ENCODE measurements at places on chromosomes 4 and X. TPM values are rescaled to one million over a fixed set of nuclear protein-coding genes. Genes with fewer than 3 reads are reported as not detected.

The PRR32 gene
- total RNA-seq: not detected

The HHIP gene
- total RNA-seq: not detected

The VCX2 gene
- not detected for total RNA-seq

The NUDT10 gene
- 10.0 TPM for total RNA-seq

The GBA3 gene
- total RNA-seq: 0.36 TPM

The P2RY8 gene
- total RNA-seq: 0.68 TPM

The L1CAM gene
- total RNA-seq: 25.7 TPM

The ARHGAP10 gene
- 123 TPM for total RNA-seq

The ACTRT1 gene
- total RNA-seq: not detected

The FRMD7 gene
- not detected for total RNA-seq

The PRDM8 gene
- total RNA-seq: 15.7 TPM

The NLGN4X gene
- 3.3 TPM for total RNA-seq

The SRP72 gene
- total RNA-seq: 55.9 TPM

The HTN1 gene
- total RNA-seq: not detected

The CENPVL3 gene
- total RNA-seq: not detected

The HDX gene
- 7.5 TPM for total RNA-seq

The CXCL3 gene
- not detected for total RNA-seq

The MAGEE2 gene
- 0.36 TPM for total RNA-seq

The KCNIP4 gene
- 19.9 TPM for total RNA-seq

All from sigmoid colon (tissue), 7 donors.